Activated CD4-positive, alpha-beta T cell treated with anti-CD3 and anti-CD28 coated beads, Interleukin-10, Interleukin-2, amounts not matched to agents 100 ng/mL and 50 ng/mL, durations not matched to agents 16 hours and 8 hours (primary cell): ENCODE measurements at places on chromosomes 11 and 22.

DNA sequence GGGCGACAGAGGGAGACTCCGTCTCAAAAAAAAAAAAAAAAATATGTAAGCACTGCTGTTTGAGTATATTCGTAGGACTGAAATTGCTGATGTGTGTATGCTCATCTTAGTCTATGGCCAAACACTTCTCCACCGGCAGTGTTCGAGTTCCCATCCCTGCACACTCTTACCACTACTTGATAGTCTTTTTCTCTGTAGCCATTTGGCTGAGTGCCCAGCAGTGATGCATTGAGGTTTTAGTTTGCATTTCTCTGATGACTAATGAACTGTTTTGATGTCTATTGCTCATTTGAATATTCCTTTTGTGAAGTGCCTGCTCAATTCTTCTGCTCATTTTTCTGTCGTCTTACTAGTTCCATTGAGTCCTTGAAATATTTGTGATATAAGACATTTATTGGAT is 1.9 kb downstream of the TIRAP start:
- DNase-seq: peak; percentile 78

- no peak for DNase-seq
Measured at GRCh38 chr11:17682848-17683247, 36.5 kb upstream of the MYOD1 start.

DNA sequence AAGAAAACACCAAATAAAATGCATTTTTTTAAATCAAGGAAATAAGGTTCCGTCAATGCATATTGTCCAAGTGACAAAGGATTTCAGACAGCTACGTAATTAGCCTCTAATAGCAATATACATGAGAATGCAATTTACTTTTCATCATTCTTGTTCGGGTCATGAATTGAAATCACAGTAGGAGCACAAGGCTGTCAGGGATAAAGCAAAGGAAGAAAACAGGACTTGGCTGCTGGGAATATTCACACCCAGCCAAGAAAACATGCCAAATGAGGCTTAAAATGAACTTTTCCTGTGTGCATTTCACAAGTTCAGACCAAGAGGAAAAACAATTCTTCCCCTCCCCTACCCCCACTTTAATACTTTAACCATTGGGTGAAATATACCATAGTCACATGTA is 188.6 kb downstream of the CWF19L2 start:
- DNase-seq: no peak

DNA sequence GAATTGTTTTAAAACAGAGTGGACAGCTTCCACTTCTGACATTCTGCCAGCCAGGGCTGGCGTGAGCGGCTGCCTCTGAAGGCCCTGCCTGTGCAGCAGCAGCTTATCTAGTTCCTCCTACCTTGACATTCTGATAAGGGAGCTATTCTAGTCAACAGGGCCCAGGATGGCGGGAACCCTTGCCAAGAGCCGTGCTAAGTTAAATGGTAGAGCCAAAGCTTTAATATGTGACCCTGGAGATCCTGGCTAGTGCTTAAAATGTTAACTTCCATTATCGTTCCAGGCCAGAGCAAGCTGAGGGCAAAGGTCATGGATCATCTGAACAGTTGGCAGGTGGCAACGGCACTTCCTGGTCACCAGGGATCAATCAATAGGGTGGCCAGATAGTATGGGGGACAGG is 3.5 kb downstream of the KCNJ5 start:
- DNase-seq: no peak

GRCh38 chr22:28989484-28989883 is 72.1 kb downstream of the C22orf31 start:
- DNase-seq: no peak
